Stomach (tissue), 19 donors: ENCODE measurements at places on chromosomes 5 and 9. TPM values are rescaled to one million over a fixed set of nuclear protein-coding genes. Genes with fewer than 3 reads are reported as not detected.
A peak's percentile ranks its signal among the peaks of the same experiment; 100 is the strongest.

- no peak for DNase-seq
Measured at GRCh38 chr9:97528529-97529230, 27.2 kb downstream of the TMOD1 start.

- peak; percentile 64 for DNase-seq
Measured at GRCh38 chr5:66958980-66959641, 237.5 kb downstream of the CD180 start.

GRCh38 chr9:87682618-87683017 lies 43.3 kb upstream of the CTSL start:
- no peak for DNase-seq

DNA sequence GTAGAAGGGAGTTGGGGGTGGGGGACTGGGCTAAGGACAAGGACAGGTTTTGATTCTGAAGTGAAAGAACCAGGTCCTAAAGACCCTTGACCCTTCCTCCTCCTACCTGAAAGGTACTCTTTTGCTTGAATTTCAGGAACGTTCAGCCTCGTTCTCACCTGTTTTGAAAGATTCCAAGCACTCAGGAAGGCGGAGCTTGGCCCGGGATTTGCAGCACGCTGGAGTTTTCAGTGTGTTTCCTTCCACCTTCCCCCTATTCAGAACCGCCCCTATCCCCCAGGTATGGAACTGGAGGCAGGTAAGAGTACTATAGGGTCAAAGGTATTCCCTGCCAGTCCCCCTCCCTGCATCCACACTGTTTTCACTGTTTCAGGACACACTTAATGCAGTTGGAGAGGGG lies 7.1 kb downstream of the EGR1 start:
- no peak for DNase-seq

C5orf34 gene
- total RNA-seq: 7.2 TPM

MEGF10 gene
- not detected for total RNA-seq

- no peak for DNase-seq
Measured at GRCh38 chr9:98607152-98607551, 101.6 kb downstream of the GABBR2 start.

- DNase-seq: no peak
Measured at GRCh38 chr5:135188233-135188914, 154.3 kb upstream of the PITX1 start.

DNA sequence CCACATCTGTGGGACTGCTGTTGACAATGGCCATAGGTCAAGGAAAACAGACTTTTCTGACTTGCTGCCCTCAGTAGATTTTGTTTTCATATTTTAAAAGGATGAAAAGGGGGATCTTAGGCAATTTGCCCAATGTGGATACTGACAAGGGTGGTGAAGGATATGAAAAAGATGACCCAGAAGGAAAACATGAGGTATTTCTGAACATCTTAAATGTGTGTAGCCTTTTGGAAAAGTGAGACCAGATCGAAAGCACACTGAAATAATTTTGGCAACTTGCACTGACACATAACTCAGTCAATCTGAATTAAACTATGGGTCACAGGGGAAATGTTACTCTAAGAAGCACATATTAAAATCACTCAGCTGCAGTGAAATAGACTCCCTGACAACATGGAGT lies 1793.0 kb upstream of the ACO1 start:
- DNase-seq: no peak

GNA14 gene
- total RNA-seq: not detected

GRCh38 chr5:173242675-173243121 lies 7.7 kb upstream of the NKX2-5 start:
- DNase-seq: no peak

DNA sequence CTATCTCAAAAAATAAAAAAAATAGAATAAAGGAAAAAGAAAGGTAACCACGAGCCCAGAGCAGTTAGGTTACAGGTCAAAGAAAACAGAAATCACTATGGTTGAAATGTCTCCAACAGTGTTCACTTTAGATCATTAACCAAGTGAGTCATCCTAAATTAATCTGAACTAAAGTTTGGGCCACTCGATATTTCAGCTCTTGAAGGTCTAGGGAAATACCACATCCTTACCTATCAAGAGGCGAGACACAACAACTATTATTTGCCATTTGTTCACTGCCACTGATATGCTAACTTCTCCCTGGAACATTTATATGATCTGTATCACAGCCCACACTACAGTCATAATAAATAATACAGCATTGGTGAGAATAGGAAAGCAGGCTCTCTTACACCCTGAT lies 111.3 kb upstream of the NR5A1 start:
- no peak for DNase-seq

GRCh38 chr9:16257604-16258003 lies 612.9 kb downstream of the BNC2 start:
- no peak for DNase-seq
